MG63 (cell line): ENCODE measurements at places on chromosomes 1 and 21. TPM values are rescaled to one million over a fixed set of nuclear protein-coding genes. Genes with fewer than 3 reads are reported as not detected.
A peak's percentile ranks its signal among the peaks of the same experiment; 100 is the strongest.

Gene OPN3
- total RNA-seq: 1.1 and 4.1 TPM in 2 replicates

Gene HSPG2
- total RNA-seq: 28.0 and 70.4 TPM in 2 replicates

DNA sequence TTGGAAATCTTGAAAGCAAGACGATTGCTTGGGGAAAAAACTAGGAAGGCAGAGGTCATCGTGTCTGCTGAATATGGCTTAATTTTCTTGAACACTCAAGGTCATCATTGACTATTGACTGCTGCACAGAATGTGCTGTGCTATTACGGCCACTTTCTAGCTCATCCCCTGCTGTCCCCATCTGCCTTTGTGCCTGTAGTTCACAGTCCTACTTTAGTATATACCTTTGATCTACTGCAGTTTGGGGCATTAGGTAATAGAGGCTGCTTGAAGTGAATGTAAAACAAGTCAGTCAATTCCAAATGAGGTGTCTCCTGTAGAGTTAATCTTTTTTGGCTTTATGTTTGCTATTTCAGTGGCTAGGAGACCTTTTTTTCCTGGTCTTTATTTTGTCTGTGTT, 8.3 kb downstream of the RAB4A start:
- no peak for DNase-seq

- DNase-seq: peak; percentile 74
Observed at GRCh38 chr21:43866260-43866629, 1.2 kb downstream of the AGPAT3 start.

- peak; percentile 93 for DNase-seq
Observed at GRCh38 chr1:17259233-17259873, 10.5 kb downstream of the PADI3 start.

- no peak for DNase-seq
Observed at GRCh38 chr1:164726235-164726634, 167.3 kb downstream of the PBX1 start.

- no peak for DNase-seq
Observed at GRCh38 chr1:14392161-14392858, 206.2 kb upstream of the KAZN start.
